Lung (tissue), 17 donors: ENCODE measurements at places on chromosomes 2 and 18. TPM values are rescaled to one million over a fixed set of nuclear protein-coding genes. Genes with fewer than 3 reads are reported as not detected.

Gene UGT1A3
- not detected for total RNA-seq

GRCh38 chr2:188333751-188334524, 42.3 kb downstream of the GULP1 start:
- DNase-seq: no peak

DNA sequence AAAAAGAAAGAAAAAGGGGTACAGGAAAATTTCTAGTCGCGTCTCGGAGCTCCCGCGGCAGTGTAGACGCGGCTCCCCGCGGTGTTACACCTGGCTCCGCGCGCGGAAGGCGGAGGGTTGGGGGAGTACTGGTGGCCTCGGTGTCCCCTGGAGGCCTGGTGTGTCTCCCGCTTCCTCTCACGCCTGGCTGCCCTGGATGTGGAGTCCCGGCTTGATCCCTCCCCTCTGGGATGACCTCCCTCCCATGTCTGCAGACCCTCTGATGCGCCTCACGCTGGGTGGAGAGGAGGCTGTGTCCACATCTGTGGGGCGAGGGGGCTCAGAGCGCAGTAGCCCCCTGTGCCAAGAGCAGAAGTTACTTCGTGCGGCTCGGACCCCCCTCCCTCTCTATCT, 1.2 kb downstream of the KIF5C start:
- DNase-seq: peak; percentile 3

GRCh38 chr2:634636-635388, 42.4 kb downstream of the TMEM18 start:
- DNase-seq: no peak

GRCh38 chr18:55336438-55337100, 251.4 kb downstream of the TCF4 start:
- DNase-seq: no peak

DNA sequence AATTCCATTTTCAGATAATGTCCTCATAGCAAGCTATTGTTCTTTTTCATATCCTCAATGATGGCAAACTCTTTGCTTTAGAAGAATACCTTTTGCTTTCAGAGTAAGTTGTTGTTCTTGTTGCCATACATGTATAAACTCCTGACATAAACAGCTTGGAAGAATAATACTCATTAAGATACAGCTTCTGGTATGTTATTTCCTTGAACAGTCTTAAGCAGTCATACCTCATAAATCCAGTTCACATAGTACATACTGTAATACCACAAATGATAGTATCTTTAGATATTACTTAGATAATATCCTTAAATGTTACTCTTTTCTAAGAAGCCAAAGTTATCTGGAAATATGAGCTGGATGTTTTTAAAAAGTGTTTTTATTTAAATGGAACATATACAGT, 23.2 kb downstream of the METTL8 start:
- DNase-seq: no peak
